ENCODE measurements at places on chromosomes 13 and 19.

DNA sequence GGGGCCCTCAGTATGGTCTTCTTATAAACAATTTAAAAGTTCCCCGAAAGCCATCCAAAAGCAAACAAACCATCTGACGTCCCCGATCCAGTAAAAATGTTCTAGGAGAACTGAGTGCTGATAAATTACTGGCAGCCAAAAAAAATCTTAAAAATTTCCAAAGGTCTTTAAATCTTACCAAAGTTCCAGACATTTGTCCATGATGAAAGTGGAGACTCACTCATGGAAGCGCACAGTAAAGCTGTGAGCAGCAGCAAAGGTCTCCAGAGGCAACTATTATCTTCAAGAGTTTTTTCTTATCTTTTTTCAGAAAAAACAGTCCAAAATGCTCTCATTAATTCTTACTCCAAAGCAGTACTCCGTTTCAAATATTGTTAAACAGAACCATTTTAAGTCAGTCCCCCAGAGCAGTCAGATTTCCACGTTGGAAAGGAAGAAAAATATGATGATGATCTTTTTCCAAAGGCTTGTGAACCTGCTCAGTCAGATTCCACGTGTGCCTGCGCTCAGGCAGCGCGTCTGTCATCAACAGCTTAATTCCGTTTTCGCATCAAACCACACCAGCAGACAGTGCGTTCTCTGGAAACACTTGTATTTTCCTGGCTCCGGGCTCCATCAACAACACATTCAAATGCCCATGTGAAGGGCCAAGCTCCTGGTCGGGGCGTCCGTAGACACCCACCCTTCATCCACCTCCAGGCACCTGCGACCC, 85.4 kb downstream of the COL4A1 start:
- no peak for DNase-seq

DNA sequence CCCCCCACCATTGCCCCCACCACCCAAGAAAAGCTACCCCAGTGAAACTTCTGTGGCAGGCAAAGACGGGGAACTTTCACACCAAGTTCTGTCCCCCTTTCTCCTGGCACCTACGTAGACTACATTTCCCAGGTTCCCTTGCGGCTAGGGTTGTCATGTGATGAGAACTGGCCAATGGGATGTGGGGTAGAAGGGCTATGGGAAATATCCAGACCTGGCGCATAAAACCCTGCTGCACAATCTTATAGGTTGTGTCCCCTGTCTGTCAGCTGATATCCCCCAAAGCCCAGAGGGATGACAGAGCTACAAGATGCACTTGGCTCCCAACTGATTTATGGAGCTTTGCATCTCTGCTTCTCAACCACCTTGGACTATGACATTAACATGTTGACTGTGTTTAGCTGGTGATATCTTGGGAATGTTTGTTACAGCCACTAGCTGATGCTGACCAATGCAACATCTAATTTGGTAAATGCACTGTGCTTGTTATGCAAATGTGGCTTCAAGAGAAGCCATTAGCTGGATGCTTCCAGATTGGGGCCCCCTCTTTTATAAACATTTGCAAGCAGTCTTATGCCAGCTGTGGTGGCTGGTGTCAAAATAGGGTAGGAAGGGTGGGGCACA, 6.1 kb downstream of the SH2D3A start:
- DNase-seq: no peak

DNA sequence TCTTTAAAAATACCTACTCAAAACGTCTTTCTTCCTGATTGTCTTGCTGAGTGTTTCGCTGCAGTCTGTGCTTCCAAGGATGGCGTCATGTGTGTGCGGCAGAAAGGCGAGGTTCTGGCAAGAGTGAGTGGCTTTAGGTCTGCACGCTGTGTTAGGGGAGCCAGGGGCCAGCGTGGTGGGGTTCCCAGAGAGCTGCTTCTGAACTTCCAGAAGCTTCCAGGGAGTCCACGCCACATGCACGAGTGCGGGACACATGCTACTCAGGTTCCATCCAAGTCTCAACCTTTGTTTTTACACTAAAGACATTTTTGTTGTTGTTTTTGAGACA, 67.9 kb downstream of the ATP11A start:
- no peak for DNase-seq

DNA sequence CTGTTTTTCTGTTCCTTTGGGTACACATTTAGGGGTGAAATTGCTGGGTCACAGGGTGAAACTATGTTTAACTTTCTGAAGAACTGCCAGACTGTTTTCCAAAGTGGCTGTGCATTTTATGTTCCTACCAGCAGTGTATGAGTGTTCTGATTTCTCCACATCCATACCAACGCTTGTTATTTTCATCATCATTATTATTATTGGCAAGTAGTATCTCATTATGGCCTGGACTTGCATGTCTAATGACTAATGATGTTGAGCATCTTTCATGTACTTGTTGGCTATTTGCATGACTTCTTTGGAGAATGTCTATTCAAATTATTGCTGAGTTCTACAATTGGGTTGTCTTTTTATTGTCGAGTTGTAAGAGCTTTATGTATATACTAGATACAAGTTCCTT, 321.8 kb upstream of the HTR2A start:
- DNase-seq: no peak

DNA sequence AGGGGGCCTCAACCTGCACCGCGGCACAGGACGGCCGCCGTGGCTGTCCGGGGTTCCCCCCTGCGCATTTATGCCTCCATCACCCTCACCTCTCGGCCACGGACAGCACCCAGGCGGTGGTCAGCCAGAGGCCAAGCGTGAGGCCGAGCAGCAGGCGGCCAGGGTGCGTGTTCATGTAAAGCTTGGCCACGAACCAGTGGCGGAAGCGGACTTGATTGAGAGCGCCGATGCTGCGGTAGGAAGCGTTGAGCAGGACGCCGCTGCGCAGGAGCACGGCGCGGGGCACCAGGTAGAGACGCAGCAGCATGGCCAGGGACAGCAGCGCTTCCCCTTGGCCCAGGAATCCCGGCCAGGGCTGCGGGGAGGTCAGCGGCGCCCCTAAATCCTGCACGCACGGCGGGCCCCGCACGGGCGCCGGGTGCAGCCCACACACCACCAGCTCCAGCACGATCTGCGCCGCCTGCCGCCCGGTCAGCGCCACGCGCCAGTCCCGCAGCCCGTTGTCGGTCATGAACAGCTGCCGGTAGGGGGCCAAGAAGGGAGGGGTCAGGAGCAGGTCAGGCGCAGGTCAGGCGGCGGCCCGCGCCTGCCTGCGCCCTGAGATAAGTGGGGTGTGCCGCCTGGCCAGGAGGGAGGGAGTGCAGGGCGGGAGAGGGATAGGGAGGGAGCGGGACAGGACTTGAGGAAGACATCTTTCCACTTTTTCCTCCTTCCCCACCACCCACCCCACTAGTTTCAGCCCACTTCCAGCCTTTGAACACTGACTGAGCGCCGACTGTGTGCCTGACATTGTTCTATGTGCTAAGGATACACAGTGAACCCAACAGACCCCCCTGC, 6.5 kb downstream of the KCNN4 start:
- DNase-seq: no peak

- no peak for DNase-seq
Observed at GRCh38 chr13:55937180-55937579, 1203.5 kb upstream of the PRR20A start.

DNA sequence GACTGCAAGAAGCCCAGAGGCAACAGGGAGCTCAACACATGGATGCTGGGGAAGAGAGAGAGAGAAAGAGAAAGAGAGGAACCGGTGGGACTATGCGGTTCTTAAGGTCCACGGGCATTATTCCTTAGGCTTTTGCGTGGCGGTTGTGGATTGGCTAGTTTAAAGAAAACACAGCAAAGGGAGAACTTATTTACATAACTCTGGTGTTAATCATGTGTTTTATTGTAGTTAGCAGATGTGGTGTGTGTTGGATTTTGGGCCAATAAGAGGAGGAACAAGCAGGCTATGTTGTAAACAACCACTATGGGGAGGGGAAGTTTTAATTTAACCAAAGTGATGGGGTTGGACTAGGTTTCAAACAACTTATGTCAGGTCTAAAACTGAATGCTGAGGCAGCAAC, 275.3 kb upstream of the KLF12 start:
- DNase-seq: no peak

DNA sequence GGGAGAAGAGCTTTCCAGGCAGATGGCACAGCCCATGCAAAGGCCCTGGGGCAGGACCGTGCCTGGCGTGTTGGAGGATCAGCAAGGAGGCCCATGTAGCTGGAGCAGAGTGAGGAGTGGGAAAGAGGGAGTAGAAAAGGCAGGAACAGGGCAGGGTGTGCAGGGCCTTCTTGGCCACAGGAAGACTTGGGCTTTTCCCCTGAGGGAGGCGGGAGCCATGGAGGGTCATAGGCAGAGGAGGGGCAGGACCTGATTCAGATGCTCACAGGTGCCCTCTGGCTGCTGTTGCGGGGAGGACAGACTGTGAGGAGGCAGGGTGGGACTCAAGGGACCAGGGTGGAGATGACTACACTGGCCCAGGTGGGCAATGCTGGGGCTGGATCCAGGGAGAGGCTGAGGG, 13.8 kb upstream of the PTPRS start:
- no peak for DNase-seq

- DNase-seq: no peak
Observed at GRCh38 chr13:24007979-24008620, 110.8 kb upstream of the C1QTNF9B start.

GRCh38 chr13:100128373-100128772, 39.5 kb downstream of the PCCA start:
- DNase-seq: no peak

GRCh38 chr13:101686003-101686402, 233.5 kb downstream of the ITGBL1 start:
- no peak for DNase-seq

GRCh38 chr19:29745253-29745652, 30.2 kb upstream of the C19orf12 start:
- DNase-seq: no peak

- no peak for DNase-seq
Observed at GRCh38 chr13:40781717-40782116, 7.7 kb upstream of the SLC25A15 start.

- no peak for DNase-seq
Observed at GRCh38 chr13:74771964-74772363, 637.8 kb upstream of the KLF12 start.

DNA sequence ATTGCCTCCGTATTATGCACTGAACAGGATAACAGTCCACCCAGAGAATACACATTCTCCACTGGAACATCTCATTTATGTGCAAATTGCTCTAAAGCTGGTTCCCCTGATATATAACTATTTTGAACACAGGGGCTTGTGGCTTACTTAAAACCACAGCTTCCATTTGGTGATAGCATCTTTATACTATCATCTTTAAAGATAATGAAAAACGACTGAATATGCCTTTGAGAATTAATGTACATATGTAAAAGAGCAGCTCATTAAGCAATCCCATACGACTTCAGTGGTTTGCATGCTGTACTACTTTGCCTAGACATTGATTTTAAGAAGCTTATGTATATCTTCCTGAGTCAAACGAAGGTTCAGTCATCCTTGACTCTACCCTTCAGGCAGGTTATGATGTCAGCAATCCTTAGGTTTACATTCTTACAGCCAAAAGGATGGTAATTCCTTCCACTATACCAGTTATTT, 40.8 kb downstream of the BRD4 start:
- DNase-seq: no peak

- no peak for DNase-seq
Observed at GRCh38 chr19:4452230-4452990, 5.2 kb downstream of the UBXN6 start.

GRCh38 chr13:105334211-105334610, 1201.3 kb downstream of the EFNB2 start:
- no peak for DNase-seq

DNA sequence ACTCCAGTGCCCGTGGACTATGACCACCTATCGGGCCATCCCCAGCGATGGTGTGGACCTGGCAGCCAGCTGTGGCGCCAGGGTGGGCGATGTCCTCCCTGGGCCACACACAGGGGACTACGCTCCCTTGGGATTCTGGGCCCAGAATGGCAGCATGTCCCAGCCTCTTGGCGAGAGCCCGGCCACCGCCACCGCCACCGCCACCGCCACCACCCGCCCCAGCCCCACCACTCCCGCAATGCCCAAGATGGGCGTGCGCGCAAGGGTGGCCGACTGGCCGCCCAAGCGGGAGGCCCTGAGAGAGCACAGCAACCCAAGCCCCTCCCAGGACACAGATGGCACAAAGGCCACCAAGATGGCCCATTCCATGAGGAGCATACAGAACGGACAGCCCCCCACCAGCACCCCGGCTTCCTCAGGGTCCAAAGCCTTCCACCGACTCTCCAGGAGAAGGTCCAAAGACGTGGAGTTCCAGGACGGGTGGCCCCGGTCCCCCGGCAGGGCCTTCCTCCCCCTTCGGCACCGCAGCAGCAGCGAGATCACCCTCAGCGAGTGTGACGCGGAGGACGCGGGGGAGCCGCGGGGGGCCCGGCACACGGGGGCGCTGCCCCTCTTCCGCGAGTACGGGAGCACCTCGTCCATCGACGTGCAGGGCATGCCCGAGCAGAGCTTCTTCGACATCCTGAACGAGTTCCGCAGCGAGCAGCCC, 142.3 kb downstream of the DPF1 start:
- no peak for DNase-seq

GRCh38 chr19:41821003-41821735, 23.3 kb downstream of the LYPD4 start:
- peak; percentile 41 for DNase-seq

DNA sequence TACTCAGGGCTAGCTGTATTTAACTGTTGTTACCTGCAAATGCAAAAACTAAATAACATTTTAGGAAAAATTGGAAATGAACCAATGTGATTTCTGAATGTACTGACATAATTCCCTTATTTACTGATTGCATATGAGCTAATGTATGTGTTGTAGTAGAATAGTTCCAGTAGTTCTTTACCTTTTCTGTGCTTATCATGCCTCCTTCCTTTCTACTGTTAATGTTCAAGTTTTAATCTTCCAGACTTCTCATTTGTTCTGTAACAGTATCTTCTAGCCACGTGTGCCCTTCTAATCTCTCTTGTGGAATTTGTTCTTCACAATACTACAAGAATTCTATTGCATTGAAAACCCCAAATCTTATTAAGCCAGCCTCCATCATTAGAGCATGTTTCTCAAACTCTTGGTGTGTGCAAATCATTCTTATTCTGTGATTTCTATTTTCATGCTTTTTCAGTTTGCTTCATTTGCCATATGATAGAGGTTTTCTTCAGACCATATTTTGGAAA, 17.7 kb downstream of the LSM14A start:
- DNase-seq: no peak

- no peak for DNase-seq
Observed at GRCh38 chr13:64029343-64030093, 2613.9 kb upstream of the PCDH20 start.

DNA sequence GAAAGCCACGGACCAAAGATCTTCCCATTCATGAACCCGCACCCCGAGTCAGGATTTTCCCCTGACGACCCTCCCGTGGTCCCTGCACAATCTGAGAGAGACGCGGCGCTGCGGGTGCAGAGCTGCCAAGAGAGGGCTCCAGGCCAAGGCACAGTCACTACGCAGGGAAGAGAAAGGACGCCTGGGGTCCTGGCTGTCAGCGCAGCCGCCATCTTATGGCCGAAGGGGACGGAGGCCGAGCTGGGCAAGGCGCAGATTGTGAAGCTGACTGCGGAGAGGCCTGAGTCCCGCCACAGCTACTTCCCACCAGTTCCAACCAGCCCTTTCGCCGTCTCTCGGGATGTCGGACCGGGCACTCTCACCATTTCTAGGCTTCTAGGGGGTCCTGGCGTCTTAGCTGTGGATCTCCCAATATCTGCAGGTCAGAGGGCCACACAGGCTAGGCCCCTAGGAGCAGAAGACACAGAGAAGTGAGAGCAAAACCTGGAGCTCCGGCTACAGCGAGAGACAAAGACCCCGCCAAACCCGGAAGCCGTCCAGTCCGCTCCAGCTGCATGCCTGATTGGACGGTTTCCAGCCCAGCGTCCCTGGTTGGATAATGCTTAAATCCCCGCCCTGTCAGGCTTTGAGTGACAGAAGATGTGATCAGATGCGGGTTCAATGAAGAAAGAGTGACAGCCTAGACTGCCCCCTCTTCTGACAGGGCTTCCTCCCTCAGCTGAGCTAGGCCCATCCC, at the start of gene ZNF100:
ZNF100 (minus strand) TSS at position 515 of the 736 bp plus-strand sequence; CDS start at position 365, 150 bp downstream.
- DNase-seq: peak; percentile 80

Measured in naive thymus-derived CD4-positive, alpha-beta T cell (primary cell).